ENCODE measurements at places on chromosomes 3 and 15. TPM values are rescaled to one million over a fixed set of nuclear protein-coding genes. Genes with fewer than 3 reads are reported as not detected.

STRIT1 gene
- not detected for total RNA-seq

ROPN1 gene
- not detected for total RNA-seq

TLR9 gene
- 0.26 TPM for total RNA-seq

ITIH1 gene
- not detected for total RNA-seq

FANCD2 gene
- total RNA-seq, result 1.0 TPM

THSD4 gene
- 12.9 TPM for total RNA-seq

MYH15 gene
- not detected for total RNA-seq

CHRM5 gene
- total RNA-seq, result not detected

PLXNA1 gene
- total RNA-seq, result 25.1 TPM

GCSAM gene
- total RNA-seq, result not detected

CHRNA3 gene
- total RNA-seq, result 0.52 TPM

KBTBD13 gene
- total RNA-seq, result not detected

TNFAIP8L3 gene
- 2.9 TPM for total RNA-seq

NECTIN3 gene
- 9.1 TPM for total RNA-seq

PLEKHO2 gene
- total RNA-seq, result 9.9 TPM

ZMAT3 gene
- 9.3 TPM for total RNA-seq

SH2D7 gene
- total RNA-seq, result not detected

TYRO3 gene
- total RNA-seq, result 10.9 TPM

NDUFAF3 gene
- total RNA-seq, result 25.7 TPM

CKMT1B gene
- 5.9 TPM for total RNA-seq

COL6A6 gene
- not detected for total RNA-seq

GOLGA8M gene
- not detected for total RNA-seq

TEX55 gene
- total RNA-seq, result not detected

ZIC4 gene
- total RNA-seq, result not detected

TMEM108 gene
- not detected for total RNA-seq

NOX5 gene
- total RNA-seq, result not detected

GATA2 gene
- 11.7 TPM for total RNA-seq

A4GNT gene
- total RNA-seq, result 1.8 TPM

ANKUB1 gene
- not detected for total RNA-seq

OTOL1 gene
- not detected for total RNA-seq

KCNAB1 gene
- 5.2 TPM for total RNA-seq

ACSBG1 gene
- total RNA-seq, result not detected

SLC12A6 gene
- 16.2 TPM for total RNA-seq

INTS14 gene
- total RNA-seq, result 28.3 TPM

RTP1 gene
- total RNA-seq, result not detected

Measured in body of pancreas (tissue), 4 donors.